ENCODE measurements at places on chromosomes 16 and 17.

DNA sequence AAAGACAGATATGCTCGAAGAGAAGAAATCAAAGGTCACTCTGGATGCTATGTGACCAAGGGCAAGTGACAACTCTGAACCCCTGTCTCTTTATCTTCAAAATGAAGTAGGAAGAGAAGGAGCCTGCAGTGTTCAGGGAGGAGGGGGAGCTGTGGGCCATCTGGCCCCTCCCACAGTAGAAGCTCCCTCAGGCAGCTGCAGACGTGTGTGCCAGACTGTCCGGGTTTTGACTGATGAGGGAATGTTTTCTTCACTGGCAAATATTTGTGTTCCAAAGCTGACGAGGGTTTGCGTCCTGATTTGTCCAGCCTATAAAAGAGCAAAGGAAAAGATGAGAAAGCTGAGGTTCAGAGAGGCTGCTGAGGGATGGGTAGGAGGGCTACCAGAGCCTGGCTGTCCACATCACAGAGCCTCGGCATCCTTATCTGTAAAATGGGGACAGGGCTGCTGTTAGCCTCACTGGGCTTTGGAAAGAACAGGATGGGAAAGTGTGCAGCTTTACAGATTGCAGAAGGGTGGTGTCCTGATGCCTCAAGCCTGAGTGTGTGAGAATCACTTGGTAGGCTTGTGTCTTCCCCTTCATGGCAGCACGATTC, 1.8 kb upstream of the GINS2 start:
- DNase-seq: no peak

DNA sequence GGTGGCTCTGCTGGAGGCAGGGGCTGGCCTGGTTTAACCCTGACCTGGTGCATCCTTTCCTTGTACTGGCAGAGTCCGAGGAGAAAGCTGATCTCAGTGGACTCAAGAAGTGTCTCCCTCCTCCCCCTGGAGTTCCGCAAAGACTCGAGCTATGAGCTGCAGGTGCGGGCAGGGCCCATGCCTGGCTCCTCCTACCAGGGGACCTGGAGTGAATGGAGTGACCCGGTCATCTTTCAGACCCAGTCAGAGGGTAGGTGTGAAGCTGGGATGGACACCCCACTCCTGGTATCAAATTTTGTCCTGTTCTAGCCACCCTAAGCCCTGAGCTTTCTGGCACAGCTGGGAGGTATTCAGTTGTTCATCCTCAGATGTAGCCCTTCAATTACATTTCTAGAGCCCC, 42.5 kb downstream of the IL21R start:
- no peak for DNase-seq

GRCh38 chr17:65058146-65058545, 1.6 kb upstream of the GNA13 start:
- peak; percentile 43 for DNase-seq

GRCh38 chr16:85042167-85042526, 14.6 kb downstream of the KIAA0513 start:
- no peak for DNase-seq

- DNase-seq: no peak
Measured at GRCh38 chr16:15581127-15581815, 61.7 kb downstream of the MARF1 start.

DNA sequence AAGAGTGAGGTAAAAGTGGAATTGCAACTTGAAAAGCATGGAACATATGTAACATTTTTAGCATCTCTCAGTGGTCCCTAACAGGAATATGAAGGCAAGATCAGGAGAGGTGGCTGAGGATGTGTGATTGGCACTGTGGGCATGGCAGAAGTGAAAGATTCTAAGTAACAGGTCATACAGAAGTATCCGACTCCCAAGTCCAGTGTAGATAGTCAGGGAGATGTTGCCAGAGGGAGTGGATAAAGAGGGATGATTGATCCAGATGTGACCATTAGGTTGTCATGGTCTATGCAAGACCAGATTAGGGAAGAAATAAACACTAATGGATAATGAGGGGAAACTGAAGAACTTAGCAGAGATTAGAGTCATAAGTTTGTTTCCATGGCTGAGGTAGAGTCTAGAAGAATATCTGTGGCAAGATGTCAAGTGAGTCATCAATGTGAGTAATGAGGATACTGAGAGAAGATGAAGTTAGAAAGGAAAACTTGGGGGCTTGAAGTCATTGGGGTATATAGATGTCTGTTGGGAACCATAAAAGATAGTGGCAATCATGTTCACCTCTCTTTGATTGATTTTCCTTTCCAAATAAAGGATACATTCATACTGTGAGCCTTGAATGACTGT, 23.9 kb upstream of the CAPNS2 start:
- DNase-seq: peak; percentile 69

DNA sequence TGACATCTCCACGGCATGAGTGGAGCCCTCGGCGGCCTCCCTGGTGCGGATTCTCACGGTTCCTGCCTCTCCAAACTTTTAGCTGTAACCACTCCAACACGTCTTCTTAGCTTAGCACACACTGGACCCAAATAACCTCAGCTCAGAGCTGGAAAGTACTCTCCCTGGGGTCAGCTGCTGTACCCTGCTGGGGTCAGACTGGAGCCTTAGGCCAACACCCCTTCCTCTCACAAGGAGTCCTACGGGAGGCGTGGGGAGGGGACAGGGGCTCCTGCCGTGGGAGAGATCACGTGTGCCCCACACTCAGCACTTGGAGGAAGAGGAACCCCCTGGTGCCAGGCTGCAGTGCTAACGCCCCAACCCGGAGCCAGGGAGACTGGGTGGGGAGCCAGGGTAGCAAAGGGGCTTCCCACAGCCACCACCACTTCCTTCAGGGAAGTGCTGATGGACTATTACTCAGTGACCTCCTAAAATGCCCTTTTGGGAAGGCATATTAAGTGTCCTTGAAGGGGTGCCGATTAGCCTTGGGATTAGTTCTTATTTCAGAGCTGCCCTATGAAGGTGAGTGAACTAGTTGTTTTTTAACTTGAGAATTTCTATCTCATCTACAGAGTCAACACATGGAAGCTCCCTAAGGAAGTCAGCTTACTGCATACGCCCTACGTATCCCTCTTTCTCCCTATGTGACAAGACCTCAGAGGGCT, 124.0 kb downstream of the HIC1 start:
- peak; percentile 53 for DNase-seq

GRCh38 chr17:40445751-40446468, 2.7 kb downstream of the IGFBP4 start:
- DNase-seq: peak; percentile 27

DNA sequence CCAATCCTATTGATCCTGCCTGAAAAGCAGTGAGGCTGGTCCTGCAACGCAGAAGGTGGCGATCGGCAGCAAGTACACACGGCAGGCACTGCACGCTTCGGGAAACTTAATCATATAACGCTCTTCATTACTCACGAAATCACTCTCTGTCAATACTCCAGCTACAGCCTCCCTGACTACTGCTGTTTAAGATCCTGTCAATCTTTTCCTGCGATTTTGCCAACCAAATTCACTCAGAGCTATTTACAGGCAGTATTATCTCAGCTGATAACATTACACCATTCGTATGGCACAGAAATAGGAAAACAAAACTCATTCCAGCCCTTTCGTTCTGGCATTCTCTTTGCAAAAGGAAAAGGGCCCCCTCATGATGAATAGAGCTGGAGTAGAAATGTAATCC, 262.4 kb upstream of the CDH8 start:
- DNase-seq: no peak

- no peak for DNase-seq
Measured at GRCh38 chr16:73000907-73001521, 46.9 kb downstream of the ZFHX3 start.

DNA sequence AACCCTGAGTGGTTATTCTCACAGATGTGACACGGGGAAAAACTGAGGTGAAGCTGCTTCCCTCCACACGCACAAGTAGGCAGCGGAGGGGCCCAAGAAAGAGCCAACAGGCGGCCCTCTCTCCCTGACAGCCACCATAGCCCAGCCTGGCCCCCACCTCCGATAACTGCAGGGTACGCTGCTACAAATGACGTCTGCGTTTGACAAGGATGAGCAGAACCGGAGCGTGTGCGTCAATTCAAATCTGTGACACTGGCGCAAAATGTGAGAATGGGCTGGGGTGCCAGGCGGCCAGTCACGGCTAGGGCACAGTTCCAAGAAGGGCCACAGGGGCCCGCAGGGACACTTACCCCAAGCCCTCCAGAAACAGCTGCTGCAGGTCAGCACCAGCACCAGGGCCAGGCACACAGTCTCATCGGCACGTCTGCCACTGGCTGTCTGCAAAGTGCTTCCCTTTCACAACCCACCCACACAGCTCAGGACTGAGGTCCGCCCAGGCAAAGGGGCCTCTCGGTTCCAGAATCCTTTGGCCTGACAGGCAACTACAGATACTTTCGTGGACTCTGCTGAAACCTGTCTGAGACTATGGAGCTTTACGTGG, 14.4 kb downstream of the AXIN1 start:
- DNase-seq: no peak

DNA sequence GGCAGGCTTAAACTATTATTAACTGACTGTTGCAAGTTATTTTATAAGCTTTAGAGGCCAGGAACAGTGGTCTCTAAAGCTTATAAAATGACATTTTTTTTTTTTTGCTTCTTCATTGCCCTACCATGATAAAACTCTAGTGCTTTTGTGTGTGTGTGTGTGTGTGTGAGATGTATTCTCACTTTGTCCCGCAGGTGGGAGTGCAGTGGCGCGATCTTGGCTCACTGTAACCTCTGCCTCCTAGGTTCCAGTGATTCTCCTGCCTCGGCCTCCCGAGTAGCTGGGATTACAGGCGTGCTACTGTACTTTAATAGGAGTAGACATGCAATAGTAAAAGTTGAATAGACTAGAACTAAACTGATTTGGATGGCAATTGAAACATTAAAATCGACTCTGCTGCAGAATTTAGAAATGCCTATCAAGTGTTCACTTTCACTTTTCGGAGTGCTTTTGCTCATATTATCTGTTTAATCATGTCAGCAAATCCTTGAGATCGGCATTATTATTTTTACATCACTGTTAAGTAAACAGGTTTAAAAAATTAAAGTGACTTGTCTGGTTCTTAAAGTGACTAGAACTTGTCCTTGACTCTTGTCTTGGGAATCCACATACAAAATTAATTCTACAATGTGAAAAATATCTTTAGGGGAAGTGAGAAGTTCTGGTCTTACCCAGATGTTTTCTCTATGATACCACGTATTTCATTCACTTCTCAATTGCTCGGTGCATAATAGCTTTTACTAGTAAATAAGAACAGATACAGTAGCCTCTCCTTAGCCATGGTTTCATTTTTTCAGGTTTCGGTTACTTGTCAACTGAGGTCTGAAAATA, 8.4 kb upstream of the PCTP start:
- DNase-seq: no peak

DNA sequence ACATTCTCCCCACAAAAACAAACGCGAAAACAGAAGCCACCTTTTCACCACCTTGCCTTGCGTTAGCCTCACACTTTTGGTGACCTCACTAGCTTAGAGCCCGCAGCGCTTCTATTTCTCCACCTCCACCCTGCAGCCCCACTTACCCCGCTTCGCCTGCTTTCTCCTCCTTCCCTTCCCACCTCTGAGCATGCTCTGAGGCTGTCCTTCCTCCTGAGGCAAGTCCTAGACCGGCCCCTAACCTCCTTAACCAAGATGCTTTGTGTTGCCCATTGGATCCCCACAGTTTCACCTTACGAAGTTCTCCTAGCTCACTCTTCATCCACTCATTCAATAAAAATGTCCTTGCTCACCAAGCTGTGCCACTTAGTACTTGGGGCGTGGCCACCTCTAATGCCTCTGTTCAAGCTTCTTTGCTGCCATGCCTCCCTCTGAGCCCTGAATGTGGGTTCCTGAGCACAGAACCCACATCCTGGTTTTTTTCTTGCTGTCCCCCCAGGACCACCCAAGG, 1.3 kb downstream of the GNGT2 start:
- DNase-seq: no peak

GRCh38 chr16:732936-733335, 6.0 kb downstream of the HAGHL start:
- DNase-seq: no peak

GRCh38 chr17:28536532-28537218, 15.7 kb downstream of the UNC119 start:
- DNase-seq: no peak

DNA sequence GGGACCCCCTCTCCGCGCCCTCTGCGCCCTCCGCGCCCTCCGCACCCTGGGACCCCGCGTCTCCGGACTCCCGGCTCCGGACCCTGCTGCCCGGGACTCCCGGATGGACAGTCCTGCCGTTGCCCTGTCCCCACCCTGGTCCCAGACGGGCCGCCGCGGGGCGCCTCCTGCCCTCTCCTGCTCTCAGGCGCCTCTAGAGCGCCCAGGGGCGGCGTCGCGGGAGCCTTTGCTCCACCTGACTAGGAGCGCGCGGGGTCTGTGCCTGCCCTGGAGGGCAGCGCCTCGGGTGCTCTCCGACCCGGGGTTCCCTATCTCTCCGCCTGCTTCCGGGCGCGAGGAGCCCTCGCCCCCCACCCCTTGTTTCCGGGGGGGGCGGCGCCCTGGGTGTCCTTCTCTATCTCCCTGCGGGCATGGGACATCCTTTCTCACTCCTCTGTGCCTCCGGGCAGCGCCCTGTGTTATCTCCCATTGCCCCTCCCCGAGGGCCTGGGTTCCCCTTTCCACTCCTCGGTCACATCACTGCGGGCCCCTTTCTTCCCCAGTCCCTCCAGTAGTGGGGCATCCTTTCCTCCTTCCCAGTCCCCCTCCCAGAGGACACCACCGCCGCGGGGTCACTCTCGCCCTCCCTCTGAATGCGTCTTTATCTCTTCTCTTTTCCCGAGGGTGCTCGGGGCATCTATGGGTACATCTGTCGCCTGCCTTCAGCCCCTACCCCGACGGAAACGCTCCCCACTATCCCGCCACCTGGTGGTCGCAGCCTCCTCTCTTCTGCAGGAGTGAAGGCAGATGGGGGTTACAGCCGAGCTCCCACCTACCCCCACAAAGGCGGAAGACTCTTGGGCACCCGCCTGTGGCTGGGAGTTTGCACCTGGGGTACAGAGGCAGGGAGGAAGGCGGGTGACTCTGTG, 875 bp downstream of the PRKCB start:
- no peak for DNase-seq

DNA sequence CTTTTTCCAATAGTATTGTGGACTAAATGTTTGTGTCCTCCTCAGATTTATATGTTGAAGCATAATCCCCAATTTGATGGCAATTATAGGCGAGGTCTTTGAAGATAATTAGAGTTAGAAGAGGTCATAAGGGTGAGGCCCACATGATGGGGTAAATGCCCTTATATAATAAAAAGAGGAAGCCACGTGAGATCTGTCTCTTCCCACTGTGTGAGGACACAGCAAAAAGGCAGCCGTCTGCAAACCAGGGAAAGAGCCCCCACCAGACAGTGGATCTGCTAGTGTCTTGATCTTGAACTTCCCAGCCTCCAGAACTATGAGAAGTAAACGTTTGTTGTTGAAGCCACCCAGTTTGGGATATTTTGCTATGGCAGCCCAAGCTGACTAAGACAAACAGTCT, 76.0 kb downstream of the LYRM1 start:
- no peak for DNase-seq

- DNase-seq: peak; percentile 87
Measured at GRCh38 chr17:31313982-31314781, at the start of gene EVI2B. EVI2B (minus strand) TSS chr17:31314054; CDS start chr17:31305609, 8,445 bp downstream.

DNA sequence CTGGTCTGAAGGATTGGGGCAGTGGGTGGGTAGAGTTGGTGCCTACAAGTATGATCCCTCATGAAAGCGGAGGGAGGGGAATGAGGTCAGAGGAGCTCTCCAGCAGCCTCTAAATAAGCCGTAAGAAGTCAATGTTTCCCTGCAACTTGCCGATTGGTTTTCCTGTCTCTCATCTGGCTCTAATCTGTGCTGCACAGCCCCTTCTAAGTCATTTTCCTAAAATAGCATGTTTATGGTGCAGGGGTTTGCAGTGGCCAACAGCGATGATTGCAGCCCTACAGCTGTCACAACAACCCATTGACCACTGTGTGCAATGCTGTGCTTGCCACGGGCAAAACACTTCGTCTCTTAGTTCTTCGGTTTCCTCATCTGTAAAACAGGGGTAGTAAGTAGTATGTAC, 189.2 kb downstream of the PRKCB start:
- no peak for DNase-seq

All from lung microvascular endothelial cell (primary cell).